ENCODE measurements at places on chromosomes 1 and 21. TPM values are rescaled to one million over a fixed set of nuclear protein-coding genes. Genes with fewer than 3 reads are reported as not detected.

MTARC1 gene
- 4.8 TPM for total RNA-seq

RAB42 gene
- 1.5 TPM for total RNA-seq

CFAP126 gene
- not detected for total RNA-seq

PKN2 gene
- 20.7 TPM for total RNA-seq

CYP4Z1 gene
- not detected for total RNA-seq

KPRP gene
- 0.04 TPM for total RNA-seq

CXADR gene
- 11.7 TPM for total RNA-seq

ARID4B gene
- total RNA-seq: 7.4 TPM

GFI1 gene
- not detected for total RNA-seq

Data from hair follicular keratinocyte (primary cell).